ENCODE measurements at places on chromosomes 1 and 21.

GRCh38 chr21:44425307-44425894 lies 29.9 kb upstream of the LRRC3 start:
- H3K4me3 ChIP-seq: no peak overlapping the region
- H3K27me3 ChIP-seq: no peaks in the 10 kb centered on the region
- no peaks in the 10 kb centered on the region for H3K36me3 ChIP-seq

DNA sequence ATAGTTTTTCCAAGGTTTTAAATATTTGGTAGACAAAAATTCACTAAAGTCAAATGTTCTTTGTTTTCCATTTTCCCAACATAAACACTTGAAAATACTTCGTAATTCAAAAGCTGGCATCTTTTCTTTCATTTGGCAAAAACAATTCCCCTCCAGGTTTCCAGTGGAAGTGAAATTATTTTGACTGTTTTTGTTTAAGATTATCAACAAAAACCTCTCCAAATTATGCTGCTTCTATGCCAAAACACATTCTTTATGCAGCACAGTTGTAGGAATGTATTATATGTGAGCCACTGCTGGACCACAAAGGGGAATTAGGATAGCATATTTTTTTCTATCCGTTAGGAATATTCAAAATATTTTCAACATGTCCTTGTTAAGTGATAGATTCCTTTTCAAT lies 44.1 kb downstream of the SLC5A9 start:
- no peaks in the 10 kb centered on the region for H3K27me3 ChIP-seq
- no peak for DNase-seq
- H3K36me3 ChIP-seq: no peaks in the 10 kb centered on the region
- H3K4me1 ChIP-seq: no peaks in the 10 kb centered on the region
- H3K4me3 ChIP-seq: no peak overlapping the region

DNA sequence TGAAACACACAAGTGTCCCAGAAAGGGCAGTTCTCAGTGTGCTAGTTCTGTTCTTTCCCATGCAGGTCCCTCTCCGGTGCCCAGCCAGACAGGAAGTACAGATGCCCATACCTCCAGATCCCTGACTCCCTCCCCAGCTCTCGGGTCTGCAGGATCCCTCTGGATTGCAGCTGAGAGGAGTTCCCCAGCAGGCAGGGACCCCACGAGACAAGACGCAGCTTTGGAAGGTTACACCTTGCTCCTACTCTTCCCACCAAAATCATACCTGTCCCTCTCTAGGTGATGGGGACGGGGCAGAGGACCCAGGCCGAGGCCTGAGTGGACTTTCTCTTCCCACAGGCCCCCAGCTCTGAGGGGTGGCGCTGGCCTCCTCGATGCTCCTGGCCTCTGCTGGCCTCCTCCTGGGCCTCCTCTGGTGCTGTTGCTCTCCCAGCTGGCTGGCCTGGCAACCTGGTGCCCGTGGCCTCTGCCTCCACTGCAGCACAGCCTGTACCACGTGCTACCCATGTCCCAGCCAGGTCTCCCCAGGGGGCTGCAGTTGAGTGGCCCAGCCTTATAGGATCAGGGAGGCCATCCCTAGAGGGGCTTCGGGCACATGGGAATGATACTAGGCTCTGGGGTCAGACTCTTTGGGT lies 9.4 kb downstream of the LDLRAD2 start:
- no peaks in the 10 kb centered on the region for H3K4me1 ChIP-seq
- no peaks in the 10 kb centered on the region for H3K27me3 ChIP-seq
- H3K27ac ChIP-seq: no peak overlapping the region
- H3K36me3 ChIP-seq: peaks cover 5% of the 10 kb centered on the region
- DNase-seq: no peak
- H3K4me3 ChIP-seq: no peak overlapping the region

DNA sequence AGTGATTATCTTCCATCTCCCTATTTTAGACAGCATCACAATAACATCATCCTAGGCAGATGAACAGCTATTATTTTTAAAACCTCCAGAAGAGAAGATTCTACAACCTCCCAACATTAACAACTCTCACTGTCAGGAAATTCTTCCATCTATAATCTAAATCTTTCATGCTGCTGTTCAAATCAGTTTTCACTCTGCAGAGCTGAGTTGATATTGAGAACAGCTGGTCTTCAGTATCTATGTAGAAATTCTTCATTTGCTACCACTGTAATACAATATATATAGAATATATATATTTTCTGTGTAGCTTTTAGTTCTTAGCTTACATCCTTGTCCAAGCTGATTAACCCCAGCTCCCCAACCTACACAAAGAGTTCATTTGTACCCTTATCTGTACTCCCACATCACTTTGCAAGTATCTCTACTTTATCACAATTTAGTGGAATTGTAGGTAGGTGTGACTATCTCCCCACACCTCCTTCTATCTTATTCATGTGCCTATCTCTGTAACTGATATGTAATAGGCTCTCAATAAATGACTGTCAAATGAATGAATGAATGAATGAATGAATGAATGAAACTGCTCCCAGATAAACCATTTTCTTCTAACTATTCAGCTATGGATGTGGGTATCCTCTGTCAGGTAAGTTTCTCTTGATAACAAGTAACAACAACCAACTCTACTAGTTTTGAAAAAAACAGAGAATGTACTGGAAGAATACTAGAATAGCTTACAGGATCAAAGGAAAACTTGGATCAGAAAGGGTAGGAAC lies 37.4 kb upstream of the PKN2 start:
- no peaks in the 10 kb centered on the region for H3K4me1 ChIP-seq
- H3K36me3 ChIP-seq: no peaks in the 10 kb centered on the region
- H3K27me3 ChIP-seq: no peaks in the 10 kb centered on the region
- no peak overlapping the region for H3K27ac ChIP-seq
- DNase-seq: no peak
- no peak overlapping the region for H3K4me3 ChIP-seq

- H3K36me3 ChIP-seq: no peaks in the 10 kb centered on the region
- no peak within 1 kb of the TSS for H3K27ac ChIP-seq
Measured at GRCh38 chr21:43775795-43776430, at the start of gene CSTB. CSTB (minus strand) TSS chr21:43776308; CDS start chr21:43776269, 39 bp downstream.

GRCh38 chr1:42379794-42380585 lies 602 bp upstream of the RIMKLA start:
- H3K27ac ChIP-seq: no peak overlapping the region
- H3K4me1 ChIP-seq: no peaks in the 10 kb centered on the region
- H3K27me3 ChIP-seq: no peaks in the 10 kb centered on the region
- H3K4me3 ChIP-seq: peak overlapping the region; percentile 64
- DNase-seq: peak; percentile 79

- peaks cover 1% of the 10 kb centered on the region for H3K4me1 ChIP-seq
- peak overlapping the region; percentile 51 for H3K27ac ChIP-seq
- H3K27me3 ChIP-seq: no peaks in the 10 kb centered on the region
Measured at GRCh38 chr1:170410401-170411166, 121.4 kb upstream of the GORAB start.

DNA sequence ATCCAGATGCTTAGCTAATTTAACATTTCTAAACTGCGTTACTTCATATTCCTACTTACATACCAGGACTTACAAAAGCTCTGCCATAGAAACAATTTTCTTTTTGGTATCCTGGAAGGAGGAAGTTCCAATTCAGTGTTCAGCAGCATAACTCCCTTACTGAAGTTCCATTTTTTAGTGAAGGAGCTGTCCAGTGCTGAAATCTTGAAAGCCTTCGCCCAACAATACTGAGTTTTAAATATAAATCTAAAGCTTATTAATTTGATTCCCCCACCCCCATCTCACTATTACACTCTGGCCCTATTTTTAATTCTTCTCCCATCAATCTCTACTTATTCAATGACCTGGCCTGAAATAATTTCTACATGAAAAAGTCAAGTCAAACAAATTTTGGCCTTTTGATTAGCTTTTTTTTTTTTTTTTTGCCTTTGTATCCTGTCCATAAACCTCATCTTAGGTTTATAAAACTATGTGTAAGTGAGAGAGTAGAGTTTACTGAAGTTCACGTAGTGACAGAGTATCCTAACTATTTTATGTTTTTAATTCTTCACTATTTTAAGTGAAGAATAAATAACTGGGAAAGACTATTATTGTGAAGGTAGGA lies 323.0 kb upstream of the PLD5 start:
- H3K4me1 ChIP-seq: no peaks in the 10 kb centered on the region
- no peak overlapping the region for H3K27ac ChIP-seq
- no peak for DNase-seq
- no peaks in the 10 kb centered on the region for H3K27me3 ChIP-seq

- no peaks in the 10 kb centered on the region for H3K27me3 ChIP-seq
- DNase-seq: no peak
- H3K4me3 ChIP-seq: peak overlapping the region; percentile 47
- no peaks in the 10 kb centered on the region for H3K36me3 ChIP-seq
Measured at GRCh38 chr1:84573481-84573966, 716 bp downstream of the CTBS start.

DNA sequence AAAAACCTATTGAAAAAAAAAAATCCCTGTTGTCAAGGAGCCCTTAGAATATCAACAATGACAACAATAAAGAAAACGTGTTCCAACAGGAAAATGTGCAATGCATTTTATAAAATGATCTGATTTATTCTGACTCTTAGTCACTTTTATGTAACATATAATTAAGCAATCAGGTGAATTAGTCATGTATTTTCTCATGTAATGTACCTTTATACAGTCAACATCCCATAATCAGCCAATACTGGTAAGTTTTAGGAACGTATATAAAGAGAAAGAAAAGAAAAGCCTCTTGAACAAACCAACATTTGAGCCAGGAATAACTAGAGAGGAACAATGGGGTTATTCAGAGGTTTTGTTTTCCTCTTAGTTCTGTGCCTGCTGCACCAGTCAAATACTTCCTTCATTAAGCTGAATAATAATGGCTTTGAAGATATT lies at the start of gene CLCA4:
Gene CLCA4, plus strand, starts transcription at position 292 of the 435 bp plus-strand sequence. Its CDS starts 42 bp downstream, at position 334.
- no peaks in the 10 kb centered on the region for H3K27me3 ChIP-seq
- H3K27ac ChIP-seq: no peak within 1 kb of the TSS
- no peak within 1 kb of the TSS for H3K4me3 ChIP-seq
- no peaks in the 10 kb centered on the region for H3K4me1 ChIP-seq
- H3K36me3 ChIP-seq: no peaks in the 10 kb centered on the region
- DNase-seq: no peak

DNA sequence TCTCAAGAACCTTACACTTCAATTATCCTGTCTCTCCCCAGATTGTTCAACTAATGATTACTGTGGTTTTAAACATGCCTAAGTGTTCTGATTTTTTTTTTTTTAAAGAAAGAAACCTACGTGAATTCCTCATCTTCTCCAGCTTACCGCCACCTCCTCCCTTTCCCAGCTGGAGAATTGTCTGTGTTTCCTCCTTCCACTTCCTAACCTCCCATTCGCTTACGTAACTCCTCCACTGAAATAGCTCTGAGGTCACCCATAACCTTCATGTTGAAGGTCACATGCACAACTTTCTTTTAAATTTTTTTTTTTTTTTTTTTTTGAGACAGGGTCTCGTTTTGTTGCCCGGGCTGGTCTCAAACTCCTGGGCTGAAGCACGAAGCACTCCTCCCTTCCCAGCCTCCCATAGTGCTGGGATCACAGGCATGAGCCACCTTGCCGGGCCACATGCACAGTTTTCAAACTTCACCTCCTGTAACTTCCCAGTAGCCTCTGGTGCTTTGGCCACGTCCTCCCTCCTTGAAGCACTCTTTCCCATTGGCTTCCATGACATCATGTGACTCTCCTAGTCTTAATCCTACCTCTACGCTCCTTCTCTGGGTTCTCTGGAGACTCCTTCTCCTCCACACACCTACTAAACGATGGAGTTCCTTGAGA lies 9.8 kb upstream of the CAPZB start:
- no peaks in the 10 kb centered on the region for H3K27me3 ChIP-seq
- no peak overlapping the region for H3K4me3 ChIP-seq
- no peak overlapping the region for H3K27ac ChIP-seq
- no peaks in the 10 kb centered on the region for H3K4me1 ChIP-seq
- DNase-seq: no peak

GRCh38 chr1:190679044-190679443 lies 201.4 kb upstream of the BRINP3 start:
- no peak overlapping the region for H3K4me3 ChIP-seq
- no peaks in the 10 kb centered on the region for H3K4me1 ChIP-seq
- H3K27me3 ChIP-seq: peaks cover 1% of the 10 kb centered on the region

DNA sequence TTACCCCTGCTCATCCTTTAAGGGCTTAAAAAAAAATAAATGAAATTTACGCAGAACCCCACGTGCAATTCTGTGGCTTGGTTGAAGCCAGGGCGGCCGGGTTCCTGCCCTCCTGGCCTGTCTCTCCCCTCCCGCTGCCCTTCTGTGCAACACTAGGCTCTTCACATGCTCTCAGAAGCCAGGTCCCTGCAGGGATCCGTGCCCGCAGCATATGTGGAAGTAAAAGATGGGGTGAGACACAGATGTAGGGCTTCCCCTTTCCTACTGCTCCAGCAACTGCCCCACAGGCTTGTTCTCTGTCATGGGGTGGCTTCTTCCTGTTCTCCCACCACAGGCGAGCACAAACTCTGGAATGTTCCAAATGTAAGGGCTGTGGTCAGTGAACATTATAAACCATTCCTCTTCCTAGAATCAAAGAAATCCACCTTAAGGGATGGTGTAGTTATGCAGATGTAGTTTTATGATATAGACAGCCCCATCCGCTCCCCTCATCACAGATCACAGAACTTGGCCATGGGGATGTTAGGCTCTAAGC lies 535.4 kb downstream of the KIF26B start:
- H3K36me3 ChIP-seq: no peaks in the 10 kb centered on the region
- H3K4me3 ChIP-seq: no peak overlapping the region
- no peak overlapping the region for H3K27ac ChIP-seq
- H3K4me1 ChIP-seq: no peaks in the 10 kb centered on the region
- no peaks in the 10 kb centered on the region for H3K27me3 ChIP-seq

- H3K27ac ChIP-seq: peak overlapping the region; percentile 92
- DNase-seq: peak; percentile 96
- peak overlapping the region; percentile 84 for H3K4me3 ChIP-seq
- H3K4me1 ChIP-seq: no peaks in the 10 kb centered on the region
Measured at GRCh38 chr21:26846036-26846931, 1.1 kb upstream of the ADAMTS1 start.

DNA sequence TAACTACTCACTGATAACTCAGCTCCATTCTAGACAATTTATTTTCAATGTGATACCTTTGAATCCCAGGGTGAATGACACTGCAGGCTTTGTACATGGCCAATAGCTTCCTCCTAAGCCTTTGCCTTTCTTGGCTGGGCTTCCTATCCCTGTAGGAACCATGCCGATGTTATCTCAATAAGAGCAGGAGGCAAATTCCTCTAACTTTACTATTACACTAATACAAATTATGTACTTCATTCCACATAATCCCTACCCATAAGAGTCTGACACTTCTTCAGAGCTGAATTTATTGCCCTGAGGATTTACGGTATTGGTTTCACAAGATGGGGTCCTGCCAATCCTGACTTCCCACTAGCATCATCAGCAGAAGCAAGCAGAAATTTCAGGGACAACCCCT lies 14.0 kb downstream of the TGFBR3 start:
- H3K36me3 ChIP-seq: no peaks in the 10 kb centered on the region
- H3K4me3 ChIP-seq: no peak overlapping the region
- no peak overlapping the region for H3K27ac ChIP-seq

DNA sequence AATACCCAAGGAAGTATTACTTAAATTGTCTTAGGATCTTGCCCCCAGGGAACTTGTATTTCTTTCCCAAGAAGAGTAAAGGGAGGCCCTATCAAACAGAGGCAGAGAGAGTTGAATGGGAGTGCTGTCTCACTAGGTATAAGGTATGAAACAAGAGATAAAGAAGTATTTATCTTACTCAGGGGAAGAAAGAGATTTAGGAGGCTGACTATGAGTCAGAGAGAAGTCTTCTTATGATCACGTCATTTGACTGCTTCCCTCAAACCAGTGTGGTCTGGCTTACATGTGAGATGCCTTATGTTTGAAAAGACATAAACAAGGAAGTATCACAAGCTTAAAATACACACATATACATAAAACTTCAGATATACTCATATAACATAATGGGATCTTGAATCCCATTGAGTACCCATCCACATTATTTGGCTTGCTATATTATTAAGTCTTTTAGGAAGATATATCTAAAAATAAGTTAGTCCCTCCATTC lies 29.6 kb downstream of the DUSP10 start:
- H3K27ac ChIP-seq: no peak overlapping the region
- DNase-seq: no peak

Data from aorta (tissue), 5 donors.